Adrenal gland (tissue), 19 donors: ENCODE measurements at places on chromosomes 2 and 18. TPM values are rescaled to one million over a fixed set of nuclear protein-coding genes. Genes with fewer than 3 reads are reported as not detected.

CCDC150 gene
- total RNA-seq = 0.61 TPM

LBH gene
- 11.5 TPM for total RNA-seq

PSTPIP2 gene
- 5.3 TPM for total RNA-seq

IL1F10 gene
- total RNA-seq = not detected

TUBA3E gene
- not detected for total RNA-seq

TRIM43 gene
- not detected for total RNA-seq

ITPRIPL1 gene
- total RNA-seq = 1.4 TPM

GRCh38 chr2:31694444-31694843 lies 113.7 kb upstream of the SRD5A2 start:
- DNase-seq = no peak

DNA sequence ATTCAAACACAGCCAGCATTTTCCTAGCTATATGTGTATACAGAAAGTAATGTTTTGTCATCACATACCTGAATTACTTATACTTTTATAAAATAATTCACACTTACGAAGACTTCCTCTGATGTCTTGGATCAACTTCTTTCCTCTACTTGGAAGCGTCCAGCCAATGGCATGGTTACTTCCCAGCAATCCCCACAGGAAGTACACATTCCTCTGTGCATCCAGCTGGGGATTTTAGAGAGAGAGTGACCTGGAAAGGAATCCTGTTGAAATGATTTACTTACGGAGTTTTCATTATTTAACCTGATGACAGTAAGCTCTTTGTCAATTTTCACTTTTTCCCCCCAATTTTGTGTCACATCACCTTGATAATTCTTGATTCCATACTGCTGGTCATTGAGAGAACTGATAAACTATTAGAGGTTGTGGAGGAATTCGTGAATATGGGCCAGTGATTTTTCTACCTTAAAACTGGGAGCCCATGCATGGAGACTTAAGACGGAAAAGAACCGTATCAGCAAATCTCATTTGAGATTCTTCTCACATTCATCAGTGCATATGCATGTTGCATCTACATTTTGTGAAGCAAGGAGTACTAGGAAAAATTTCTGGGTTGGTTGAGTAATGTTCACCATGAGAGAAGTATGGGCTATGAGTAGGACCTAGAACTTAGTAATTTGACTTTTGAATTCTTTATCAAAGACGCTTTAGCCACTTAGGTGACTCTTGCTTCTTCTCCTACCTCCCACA lies 9.0 kb upstream of the IL18R1 start:
- no peak for DNase-seq

DNA sequence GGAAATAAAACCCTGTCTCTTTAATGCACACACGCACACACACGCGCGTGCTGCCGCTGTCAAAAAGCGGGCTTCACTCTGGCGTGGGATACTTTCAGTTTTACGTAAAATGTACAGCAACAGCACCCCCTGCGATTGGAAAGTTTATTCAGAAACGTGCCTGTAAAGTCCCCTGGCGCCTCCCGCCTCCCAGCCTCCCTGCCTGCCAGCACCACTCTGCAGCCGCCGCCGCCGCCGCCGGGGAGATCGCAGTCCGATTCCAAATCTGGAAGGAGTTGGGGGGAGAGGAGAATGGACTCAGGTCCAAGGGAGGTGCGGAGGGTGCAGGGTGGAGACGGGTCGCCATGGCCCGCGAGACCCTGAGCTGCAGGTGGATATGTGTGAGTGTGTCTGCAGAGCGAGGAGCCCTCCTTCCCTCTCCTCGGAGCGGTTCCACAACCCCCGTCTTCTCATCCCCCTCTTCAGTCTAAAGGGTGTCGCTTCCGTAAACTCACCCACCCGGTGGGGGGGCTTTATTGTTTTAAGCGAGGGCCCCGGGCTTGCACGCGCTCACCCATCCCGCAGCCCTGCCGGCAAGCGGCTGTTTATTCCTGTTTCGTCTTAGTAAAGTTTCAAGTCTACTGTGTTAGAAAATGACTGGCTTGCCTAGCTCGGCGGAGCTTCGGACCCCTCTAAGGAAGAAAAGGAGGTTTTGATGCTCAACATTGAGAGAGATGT lies 1.8 kb upstream of the BCL11A start:
- DNase-seq = peak; percentile 38

DNA sequence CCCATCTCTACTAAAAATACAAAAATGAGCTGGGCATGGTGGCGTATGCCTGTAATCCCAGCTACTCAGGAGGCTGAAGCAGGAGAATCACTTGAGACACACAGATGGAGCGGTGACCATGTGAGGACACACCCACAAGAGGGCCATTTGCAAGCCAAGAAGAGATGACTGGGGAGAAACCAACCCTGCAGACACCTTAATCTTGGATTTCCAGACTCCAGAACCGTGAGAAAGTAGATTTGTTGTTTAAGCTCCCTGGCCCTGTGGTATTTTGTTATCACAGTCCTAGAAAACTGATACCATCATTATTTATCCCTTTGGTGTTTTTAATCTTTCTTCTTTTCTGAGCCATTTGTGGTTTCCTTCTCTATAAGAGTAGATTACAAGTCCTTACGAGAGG lies 88.6 kb upstream of the ID2 start:
- no peak for DNase-seq

DNA sequence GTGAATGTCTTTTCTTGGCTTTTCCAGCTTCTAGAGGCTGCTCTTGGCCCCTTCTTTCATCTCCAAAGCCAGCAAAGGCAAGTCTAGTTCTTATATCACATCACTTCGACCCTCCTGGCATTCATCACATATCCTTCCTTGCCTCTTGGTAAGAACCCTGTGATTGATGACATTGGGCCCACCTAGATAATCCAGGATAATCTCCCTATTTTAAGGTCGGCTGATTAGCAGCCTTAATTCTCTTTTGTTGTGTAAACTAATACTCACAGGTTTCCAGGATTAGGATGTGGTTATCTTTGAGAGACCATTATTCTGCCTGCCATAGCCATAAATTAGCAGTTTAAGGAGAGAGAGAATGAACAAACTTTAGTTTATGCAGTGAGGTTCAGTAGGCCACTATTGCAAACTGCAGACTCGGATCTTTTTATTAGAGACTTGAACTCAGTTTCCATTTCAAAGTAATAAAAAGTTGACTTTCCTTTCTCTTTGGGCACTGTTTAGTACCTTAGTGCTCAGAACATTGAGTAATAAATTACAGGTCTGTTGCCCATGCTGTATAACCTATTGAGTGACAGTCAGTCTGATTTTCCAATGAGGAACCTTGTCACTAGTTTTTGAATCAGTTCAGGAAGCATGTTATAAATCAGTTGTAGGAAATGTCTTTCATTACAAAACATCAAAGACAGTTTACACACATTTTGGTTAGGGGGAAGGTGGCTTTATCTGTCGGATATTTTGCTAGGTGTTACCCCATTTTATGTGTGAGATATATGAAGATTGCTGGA lies 4.5 kb downstream of the NDUFV2 start:
- no peak for DNase-seq

DNA sequence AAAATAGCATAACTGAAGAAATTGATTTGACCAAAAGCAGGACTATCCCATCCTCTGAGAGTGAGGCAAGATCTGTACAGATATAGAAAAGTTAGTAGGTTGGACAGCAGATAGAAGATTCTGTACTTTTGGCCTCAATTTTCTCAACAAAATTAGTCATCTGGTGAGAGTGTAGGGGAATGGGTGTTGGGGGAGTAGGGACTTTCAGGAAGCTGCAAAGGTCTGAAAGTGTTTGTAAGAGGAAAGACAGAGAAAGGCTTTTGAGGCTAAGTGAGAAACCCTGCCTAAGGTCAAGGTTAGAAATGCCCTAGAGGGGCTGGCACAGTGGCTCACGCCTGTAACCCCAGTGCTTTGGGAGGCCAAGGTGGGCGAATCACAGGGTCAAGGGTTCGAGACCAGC lies 40.3 kb downstream of the DAPL1 start:
- DNase-seq = no peak

DNA sequence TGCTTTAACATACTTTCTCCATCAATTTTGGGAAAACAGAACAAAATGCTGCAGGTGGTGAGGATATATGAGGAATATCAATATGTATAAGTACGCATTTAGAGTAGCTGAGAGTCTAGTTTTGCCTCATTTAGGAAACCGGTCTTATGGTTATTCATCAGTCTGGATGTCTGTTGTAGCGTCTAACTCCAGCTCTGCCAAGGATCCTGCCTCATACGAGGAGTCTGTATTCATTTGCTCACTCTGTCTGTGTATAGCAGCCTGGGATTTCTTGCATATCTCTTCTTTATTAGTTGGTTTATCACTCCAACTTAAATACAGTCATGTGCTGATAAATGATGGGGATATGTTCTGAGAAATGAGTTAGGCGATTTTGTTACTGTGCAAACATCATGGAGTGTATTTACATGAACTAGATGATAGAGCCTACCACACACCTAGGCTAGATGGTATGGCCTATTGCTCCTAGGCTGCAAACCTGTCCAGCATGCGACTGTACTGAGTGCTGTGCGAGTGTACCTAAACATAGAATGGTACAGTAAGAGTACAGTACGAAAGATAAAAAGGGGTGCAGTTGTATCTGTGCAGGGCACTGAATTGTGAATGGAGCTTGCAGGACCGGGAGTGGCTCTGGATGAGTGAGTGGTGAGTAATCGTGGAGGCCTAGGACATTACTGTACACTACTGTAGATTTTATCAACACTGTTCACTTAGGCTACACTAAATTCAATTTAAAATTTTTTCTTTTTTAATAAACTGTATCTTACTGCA lies 148.1 kb downstream of the ZNF407 start:
- DNase-seq = no peak

DNA sequence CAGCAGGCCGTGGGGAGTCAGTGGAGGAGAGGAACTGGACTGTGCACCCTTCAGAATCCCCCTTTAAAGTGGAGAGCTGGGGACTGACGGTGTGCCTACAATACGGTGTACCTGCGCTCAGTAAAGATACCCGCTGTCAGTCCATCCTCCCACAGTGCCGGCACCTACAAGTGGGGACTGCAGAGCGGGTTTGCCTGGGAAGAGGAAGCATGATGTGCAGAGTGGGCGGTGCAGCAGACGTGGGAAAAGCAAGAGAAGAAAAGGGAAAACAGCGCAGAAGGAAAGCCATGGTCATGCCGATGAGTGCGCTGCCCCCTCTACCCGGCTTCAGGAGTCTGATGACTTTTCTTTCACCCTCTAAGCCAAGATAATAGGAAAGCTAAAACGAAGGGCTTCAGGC lies 148.0 kb downstream of the TPO start:
- no peak for DNase-seq

DNA sequence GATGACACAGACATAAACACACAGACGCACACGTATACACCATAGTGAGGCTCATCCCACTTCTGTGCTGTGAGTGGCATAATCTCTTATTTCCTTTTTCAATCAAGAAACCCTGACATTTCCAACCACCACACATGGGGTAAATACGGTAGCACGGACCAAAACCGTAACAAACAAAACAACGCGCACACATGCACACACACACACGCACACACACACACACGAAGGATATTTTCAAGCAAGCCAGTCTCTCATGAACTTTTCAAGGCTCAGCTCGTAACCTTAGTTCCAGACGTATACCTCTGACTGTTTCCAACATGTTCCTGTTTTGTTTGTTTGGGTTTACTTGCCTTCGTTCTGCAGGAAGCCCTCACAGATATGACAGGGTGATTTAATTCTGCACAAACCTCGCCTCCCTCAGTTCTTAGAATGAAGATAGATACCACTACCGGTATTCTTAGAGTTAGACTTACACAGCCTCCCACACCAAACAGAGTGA lies 119.8 kb downstream of the BCL2 start:
- no peak for DNase-seq

DNA sequence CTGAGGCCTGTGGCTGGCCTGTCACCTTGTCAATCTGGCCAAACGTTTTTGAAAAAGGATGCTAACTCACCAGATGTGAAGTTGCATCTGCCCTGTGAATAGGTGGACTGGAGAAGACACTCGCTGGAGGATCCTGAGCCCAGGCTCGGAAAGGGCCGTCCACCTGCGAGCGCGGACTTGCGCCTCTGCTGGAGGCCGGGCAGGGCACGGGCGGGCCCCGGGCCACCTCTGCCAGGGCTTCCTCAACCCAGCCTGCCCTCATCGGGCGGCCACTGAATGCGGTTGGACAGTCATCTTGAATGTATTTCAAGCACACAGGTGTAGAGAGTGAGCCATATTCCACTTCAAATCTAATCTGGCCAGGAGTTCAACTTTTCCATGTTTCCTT lies 83.9 kb downstream of the FAM210A start:
- no peak for DNase-seq

- no peak for DNase-seq
These were observed 20.9 kb downstream of the FBXO36 start for GRCh38 chr2:229943171-229943570.

- DNase-seq = no peak
These were observed 20.6 kb upstream of the UBE2E3 start for GRCh38 chr2:180959787-180960186.

DNA sequence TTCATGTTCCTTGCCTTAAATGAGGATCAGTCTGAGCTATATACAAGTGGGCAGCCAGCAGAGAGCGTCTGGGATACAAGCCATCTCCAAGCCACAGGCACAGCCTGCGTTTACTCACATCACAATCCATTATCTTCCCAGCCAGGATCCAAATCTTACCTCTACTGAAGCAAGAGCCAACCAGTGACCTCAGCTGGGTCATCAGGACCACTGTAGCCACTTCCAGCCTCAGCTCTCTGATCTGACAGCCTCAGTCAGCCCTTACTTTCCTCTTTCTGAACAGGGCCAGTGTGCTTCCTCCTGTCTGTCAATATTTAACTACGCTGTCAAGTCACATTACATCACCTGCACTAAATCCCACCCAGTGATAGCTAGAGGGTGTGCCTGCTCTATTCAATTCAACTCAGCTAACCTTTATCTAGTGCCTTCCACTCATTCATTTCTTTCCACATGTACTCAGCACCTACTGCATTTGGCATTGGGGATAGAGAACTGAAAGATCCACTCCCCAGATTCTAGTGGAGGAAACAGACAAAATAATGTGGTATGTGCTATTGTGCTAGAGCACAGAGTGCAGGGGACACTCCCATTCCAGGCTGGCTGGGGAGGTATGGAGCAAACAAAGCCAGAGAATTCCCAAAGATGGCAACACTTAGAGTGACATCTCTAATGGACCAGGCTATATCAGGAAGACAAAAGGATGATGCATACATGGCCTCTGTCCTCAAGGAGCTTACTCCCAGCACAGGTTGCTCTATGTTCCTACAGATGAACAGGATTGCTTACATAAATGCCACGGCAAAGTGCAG lies 146.5 kb downstream of the NCKAP5 start:
- peak; percentile 58 for DNase-seq
